CD4-positive, alpha-beta T cell treated with Interferon alpha-2 for 1 hour (primary cell): ENCODE measurements at places on chromosomes 6 and 20.

DNA sequence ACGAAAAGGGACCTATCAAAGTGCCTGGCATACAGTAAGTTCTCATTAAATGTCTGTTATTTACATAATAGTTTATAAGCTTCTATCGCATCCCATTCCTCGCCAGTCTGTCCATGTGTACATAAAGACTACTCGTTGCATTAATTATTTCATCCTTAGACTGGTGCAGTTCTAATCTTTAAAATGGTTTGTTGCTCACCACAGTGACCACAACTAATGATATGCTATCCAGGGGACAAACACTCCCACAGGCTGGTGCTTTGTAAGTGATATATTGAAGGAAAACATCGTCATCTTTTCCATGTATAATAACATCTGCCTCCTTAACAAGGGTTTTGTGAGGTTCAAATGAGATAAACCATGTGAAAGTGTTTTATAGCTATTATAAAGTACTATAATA, 39.0 kb upstream of the HBS1L start:
- DNase-seq: no peak

GRCh38 chr6:43061861-43062260, 2.4 kb downstream of the KLC4 start:
- DNase-seq: no peak

GRCh38 chr20:4574356-4574690, 147.4 kb upstream of the PRND start:
- DNase-seq: no peak

- no peak for DNase-seq
These were observed 31.3 kb downstream of the TTI1 start for GRCh38 chr20:38001981-38002380.

GRCh38 chr6:159876242-159876641, 14.5 kb upstream of the MAS1 start:
- DNase-seq: no peak

DNA sequence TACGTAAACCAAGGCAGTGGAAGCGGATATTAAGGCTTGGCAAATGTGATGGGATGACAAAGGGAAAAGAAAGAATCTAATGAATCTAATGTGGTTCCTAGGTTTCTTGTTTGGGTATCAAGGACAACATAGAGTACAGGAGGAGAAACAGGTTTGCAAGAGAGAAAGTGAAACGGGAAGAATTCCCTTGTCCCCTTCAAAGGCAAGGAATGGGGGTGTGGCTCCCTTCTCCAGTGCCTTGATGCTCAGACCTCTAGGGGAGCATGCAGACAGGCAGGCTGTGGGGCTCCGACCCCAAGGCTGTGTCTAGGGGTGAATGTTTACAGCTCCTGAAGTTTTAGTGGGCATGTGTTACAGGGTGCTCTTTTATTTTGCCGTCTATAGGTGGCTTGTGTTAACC, 317.5 kb upstream of the HSF2 start:
- DNase-seq: no peak

GRCh38 chr6:37710616-37711015, 12.9 kb upstream of the MDGA1 start:
- no peak for DNase-seq

GRCh38 chr20:23203951-23204730, 118.0 kb upstream of the CD93 start:
- no peak for DNase-seq

GRCh38 chr20:11092151-11092550, 418.4 kb upstream of the JAG1 start:
- DNase-seq: no peak

- DNase-seq: no peak
These were observed 21.6 kb upstream of the TMEM217 start for GRCh38 chr6:37279366-37280134.

DNA sequence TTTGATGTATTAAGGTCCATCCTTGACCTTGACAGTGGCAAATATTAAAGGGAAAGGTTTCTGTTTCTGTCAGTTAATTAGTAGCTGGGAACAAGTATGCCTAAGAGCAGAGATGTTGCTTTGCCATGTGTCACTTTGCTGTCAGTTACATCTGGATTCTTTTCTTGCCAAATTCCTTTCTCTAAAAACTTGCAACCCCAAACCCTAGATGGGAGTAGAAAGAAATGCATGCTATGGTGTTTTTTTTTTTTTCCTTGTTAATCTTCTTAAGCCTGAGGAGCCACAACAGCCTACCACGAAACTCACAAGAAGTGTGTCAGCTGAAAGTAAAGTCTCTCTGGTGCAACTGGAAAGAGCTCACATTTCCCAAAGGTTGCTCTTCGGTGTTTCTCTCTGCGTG, 18.0 kb upstream of the CLDN20 start:
- DNase-seq: no peak

DNA sequence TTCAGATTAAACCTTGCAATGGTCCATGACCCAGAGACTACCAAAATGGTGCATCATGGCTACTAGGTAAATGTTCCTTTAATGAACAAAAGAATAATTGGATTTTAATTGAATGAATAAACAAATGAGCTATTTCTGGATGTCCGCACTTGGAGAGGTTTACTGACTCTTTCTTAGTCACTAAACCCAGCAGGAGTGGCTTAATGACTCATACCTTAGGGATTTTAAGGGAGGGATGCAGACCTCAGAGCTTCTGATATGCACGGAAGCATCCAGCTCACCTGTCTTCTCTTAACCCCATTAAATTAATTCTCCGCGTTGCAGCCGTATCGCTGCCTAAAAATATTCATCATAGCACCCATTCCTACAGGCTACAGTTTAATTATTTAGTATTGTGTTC, 970.0 kb upstream of the SLC35B3 start:
- no peak for DNase-seq

DNA sequence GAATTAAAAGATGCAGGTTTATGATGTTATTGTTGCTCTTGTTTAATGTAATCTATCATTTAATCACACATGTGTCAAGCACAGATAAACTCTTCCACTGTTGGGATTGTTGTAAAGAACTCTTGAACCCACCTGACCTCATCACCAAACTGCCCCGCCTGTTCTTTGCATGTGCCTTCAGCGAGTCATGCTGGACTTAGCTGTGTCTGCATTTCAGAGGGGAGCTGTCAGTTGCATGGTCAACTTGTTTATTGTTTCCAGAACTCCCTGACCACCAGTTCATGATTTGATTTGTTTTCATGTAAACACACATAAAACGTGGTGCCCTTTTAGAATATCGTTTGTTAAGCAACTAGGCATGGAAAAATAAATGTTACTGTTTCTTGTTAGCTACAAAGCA, 93.6 kb downstream of the KHDC1L start:
- DNase-seq: no peak

DNA sequence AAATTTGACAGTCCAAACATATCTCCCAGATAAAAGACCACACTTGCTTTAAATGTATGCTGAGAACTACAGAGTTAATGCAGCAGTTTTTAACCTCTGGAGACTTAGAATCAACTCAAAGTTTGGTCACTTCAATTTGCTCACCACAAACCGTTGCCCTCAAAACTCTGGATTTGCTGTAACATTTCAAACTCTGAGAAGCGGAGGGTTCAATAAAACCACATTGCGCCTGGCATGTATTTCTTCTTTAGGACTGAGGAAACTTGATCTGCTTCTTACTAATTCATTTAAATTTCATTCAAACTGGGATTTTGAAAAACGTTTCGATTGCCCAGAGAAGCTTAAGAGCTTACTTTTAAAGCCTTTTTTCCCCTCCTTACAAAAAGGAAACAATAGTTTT, 115.8 kb downstream of the MTFR2 start:
- DNase-seq: no peak

DNA sequence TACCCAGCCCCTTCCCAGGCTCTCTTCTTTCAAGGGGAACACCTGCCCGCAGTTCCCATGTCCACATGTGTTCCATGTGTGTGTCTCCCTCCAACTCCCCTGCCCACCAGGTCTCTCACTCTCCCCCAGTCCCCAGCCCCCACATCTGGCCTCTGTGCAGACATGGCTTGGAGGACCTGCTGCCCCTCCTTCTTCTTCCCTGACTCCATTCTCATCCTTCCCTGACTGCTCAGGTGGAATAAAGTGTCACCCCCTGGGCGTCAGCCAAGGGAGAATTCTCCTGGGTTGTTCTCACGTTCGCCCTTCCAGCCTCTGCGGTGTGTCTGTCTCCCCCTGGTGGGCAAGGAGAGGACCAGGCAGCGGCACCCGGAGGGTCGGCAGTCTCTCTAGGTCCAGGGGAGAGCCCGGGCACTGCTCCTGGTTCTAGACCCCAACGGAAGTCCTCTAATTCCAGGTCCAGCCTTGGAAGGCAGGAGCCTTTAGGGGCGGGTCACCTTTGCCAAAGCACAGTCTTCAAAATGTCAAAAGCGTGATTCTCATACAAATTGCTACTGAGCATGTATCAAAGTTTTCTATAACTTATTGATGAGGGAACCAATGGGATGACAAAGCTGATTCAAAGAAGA, 50.5 kb downstream of the EBF4 start:
- DNase-seq: peak; percentile 73
